ENCODE measurements at places on chromosomes 16 and 17. TPM values are rescaled to one million over a fixed set of nuclear protein-coding genes. Genes with fewer than 3 reads are reported as not detected.

MT1E gene
- total RNA-seq: 60.6 TPM

TBC1D3G gene
- not detected for total RNA-seq

SHISA6 gene
- total RNA-seq: 2.1 TPM

LGALS9 gene
- 214 TPM for total RNA-seq

OTOP2 gene
- total RNA-seq: 11.9 TPM

ABCA8 gene
- 28.4 TPM for total RNA-seq

MYH1 gene
- not detected for total RNA-seq

ZNF205 gene
- total RNA-seq: 14.5 TPM

SPAG7 gene
- 63.4 TPM for total RNA-seq

MYO15A gene
- total RNA-seq: 5.0 TPM

RAMP2 gene
- total RNA-seq: 2.3 TPM

DNA sequence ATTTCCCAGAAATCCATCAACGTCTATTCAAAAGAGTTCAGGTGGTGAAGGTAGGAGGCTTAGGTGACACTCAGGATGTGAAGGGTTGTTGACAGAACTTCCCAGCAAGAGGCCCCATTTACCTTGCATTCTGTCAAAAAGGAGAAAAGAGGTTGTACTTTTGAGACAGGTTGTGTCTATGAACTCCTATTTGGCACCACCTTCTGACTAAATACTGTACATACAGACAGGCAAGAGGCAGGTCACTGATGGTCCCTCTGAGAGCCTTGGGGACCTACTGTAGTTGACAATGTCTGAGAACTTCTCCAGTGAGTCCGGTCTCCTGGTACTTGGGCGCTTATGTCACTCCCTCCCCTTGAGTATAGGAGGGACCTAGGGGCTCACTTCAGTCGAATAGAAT is 479.3 kb upstream of the ZFHX3 start:
- no peaks in the 10 kb centered on the region for H3K4me1 ChIP-seq
- H3K27ac ChIP-seq: no peak overlapping the region
- no peak for DNase-seq
- no peaks in the 10 kb centered on the region for H3K36me3 ChIP-seq

- peak; percentile 71 for DNase-seq
- H3K4me1 ChIP-seq: no peaks in the 10 kb centered on the region
- H3K4me3 ChIP-seq: no peak overlapping the region
- no peak overlapping the region for H3K27ac ChIP-seq
Observed at GRCh38 chr16:66483689-66484452, 56.8 kb downstream of the BEAN1 start.

DNA sequence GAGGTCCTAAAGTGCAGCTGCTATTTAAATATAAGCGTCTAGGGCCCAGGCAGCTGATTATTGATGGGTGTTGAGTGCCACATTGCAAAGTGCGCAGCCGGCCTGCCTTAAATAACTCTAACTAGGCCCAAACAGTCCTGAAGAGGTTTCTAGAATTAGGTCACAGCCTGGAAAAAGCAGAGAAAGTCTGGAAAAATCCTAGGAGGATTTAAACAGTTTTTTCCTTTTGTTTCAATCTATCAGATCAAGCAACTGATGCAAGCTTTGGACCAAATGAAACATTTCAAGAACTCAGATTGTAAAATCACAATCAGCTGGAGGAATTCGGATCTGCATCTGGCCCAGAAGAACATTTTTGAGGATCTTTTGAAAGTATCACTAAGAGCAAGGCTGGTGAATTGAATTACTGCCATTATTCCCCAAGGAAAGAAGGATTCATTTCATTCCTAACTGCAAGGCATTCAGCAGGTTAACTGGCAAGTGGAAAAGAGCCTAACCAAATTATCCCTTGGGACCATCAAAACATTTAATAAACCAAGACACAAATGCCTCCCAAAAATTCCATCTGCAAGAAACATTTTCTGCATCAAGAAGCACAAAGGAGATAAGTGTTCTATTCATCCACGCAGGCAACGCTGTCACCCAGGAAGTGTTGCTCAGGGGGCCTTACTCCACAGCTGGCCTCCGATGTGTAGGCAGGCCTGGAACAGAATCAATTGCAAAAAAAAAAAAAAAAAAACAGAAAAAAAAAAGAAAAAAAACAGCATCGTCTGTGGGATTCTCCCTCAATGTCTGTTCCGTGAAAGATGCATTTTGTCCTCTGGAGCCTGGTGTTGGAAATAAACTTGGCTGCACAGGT is 46.1 kb downstream of the IRX3 start:
- no peaks in the 10 kb centered on the region for H3K4me1 ChIP-seq
- no peaks in the 10 kb centered on the region for H3K36me3 ChIP-seq
- H3K4me3 ChIP-seq: no peak overlapping the region
- no peak overlapping the region for H3K27ac ChIP-seq
- DNase-seq: peak; percentile 27
- no peaks in the 10 kb centered on the region for H3K27me3 ChIP-seq

DNA sequence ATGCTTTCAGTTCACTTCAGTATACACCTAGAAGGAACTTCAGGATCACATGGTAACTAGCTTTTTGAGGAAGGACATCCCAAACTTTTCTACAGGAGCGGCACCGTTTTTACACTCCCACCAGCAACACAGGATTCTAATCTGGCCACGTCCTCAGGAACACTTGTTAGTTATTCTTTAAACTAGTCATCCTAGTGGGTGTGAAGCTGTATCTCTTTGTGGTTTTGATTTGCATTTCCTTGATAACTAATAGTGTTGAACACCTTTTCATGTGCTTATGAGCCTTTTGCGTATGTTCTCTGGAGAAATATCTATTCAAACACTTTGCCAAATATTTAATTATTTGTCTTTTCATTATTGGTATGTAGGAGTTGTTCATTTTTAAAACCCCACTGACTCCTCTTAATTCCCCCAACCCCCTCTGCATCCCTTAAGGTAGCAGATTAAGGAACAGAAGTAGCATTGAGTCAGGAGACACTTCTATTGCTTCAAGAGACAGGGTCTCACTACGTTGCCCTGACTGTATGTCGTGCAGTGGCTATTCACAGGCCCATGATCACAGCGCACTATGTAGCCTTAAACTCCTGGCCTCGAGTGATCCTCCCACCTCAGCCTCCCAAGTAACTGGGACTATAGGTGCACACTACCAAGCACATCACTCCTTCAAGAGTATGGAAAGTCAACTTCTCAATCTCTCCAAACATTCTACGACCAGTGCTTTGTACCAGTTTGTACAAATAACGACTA is 25.4 kb downstream of the YWHAE start:
- peaks cover 76% of the 10 kb centered on the region for H3K4me1 ChIP-seq
- no peak overlapping the region for H3K4me3 ChIP-seq
- no peak for DNase-seq
- H3K36me3 ChIP-seq: peaks cover 6% of the 10 kb centered on the region

DNA sequence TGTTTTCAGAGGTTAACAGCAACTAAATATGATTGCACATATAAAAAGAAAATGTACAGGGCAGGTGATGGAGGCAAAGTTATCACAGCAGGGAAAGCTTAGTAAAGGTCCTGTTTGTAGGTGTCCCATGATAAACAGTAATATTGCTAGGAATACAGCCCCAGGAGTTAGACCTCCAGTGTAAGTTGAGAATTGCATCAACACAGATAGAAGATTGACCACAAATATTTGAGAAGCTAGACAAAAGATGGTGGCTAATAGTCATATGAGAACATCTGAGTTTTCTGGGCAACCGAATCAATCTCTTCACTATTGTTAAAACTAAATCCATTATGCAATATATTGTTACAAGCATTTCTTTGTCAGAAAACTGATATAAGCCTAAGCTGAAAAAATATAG is 152.6 kb downstream of the CDH11 start:
- no peak overlapping the region for H3K4me3 ChIP-seq
- H3K27me3 ChIP-seq: no peaks in the 10 kb centered on the region
- H3K36me3 ChIP-seq: no peaks in the 10 kb centered on the region
- H3K27ac ChIP-seq: no peak overlapping the region
- no peak for DNase-seq

DNA sequence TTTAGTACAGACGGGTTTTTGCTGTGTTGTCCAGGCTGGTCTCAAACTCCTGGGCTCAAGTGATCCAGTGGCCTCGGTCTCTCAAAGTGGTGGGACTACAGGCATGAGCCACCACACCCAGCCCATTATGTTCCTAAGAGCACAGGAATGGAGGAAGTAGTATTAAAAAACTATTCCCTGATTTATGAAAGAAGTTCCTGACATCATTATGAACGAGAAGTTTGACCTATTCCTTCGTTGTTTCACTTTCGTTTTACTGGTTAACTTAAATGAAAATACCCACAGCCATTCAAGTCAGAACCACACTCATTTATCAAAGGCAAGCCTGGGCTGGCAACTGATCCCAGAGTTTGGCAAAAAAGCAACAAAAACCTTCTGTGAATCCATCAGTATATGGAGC is 13.5 kb upstream of the CBX4 start:
- H3K27ac ChIP-seq: no peak overlapping the region
- peak; percentile 49 for DNase-seq
- no peaks in the 10 kb centered on the region for H3K4me1 ChIP-seq
- H3K36me3 ChIP-seq: no peaks in the 10 kb centered on the region

GRCh38 chr17:78360371-78361224 is 721 bp upstream of the SOCS3 start:
- peak overlapping the region; percentile 94 for H3K27ac ChIP-seq
- H3K4me3 ChIP-seq: peak overlapping the region; percentile 79
- peaks cover 16% of the 10 kb centered on the region for H3K4me1 ChIP-seq
- peak; percentile 97 for DNase-seq
- H3K27me3 ChIP-seq: no peaks in the 10 kb centered on the region

DNA sequence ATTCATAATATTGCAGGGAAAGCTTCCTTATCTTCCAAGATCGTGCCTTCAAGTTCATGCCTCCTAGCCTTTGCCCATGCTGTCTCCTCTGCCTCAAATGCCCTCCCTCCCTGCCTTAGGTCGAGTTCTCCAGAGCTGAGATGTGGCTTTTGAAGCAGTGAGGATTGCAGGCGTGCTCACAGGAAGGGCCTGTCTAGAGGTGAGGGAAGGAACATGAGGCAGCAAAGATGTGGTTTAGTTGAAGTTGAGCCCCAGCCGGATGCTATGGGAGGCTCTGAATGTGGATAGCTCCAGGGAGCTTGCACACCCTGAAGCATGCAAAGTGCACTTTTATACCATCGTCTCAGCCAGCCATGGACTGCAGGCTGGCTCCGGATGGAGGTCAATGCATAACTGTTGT is 754.6 kb upstream of the EEF2KMT start:
- H3K27ac ChIP-seq: no peak overlapping the region
- no peak overlapping the region for H3K4me3 ChIP-seq
- no peaks in the 10 kb centered on the region for H3K36me3 ChIP-seq
- H3K4me1 ChIP-seq: no peaks in the 10 kb centered on the region
- H3K27me3 ChIP-seq: no peaks in the 10 kb centered on the region

DNA sequence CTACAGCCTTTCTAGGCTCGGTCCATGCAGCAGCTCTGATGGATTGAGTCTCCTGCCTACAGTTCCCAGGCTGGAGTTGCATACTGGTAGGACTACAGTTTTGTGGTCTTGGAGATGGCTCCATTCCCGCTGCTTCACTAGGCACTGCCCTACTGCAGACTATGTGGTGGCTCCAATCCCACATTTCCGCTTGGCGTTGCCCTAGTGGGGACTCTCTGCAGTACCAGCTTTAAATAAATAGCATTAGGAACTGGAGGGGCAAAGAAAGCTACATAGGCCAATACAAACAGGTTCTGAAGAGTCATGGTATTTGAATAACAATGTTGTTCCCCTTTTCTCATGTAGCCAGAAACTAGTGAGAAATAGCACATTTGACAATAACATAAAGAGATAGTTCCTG is 5.4 kb upstream of the GOSR2 start:
- H3K27ac ChIP-seq: no peak overlapping the region
- no peak for DNase-seq
- no peaks in the 10 kb centered on the region for H3K4me1 ChIP-seq

GRCh38 chr17:56009795-56010651 is 143.3 kb upstream of the ANKFN1 start:
- DNase-seq: no peak
- no peaks in the 10 kb centered on the region for H3K4me1 ChIP-seq
- no peaks in the 10 kb centered on the region for H3K36me3 ChIP-seq

GRCh38 chr16:68510775-68511174 is 28.3 kb upstream of the ZFP90 start:
- DNase-seq: no peak
- no peaks in the 10 kb centered on the region for H3K4me1 ChIP-seq
- no peaks in the 10 kb centered on the region for H3K27me3 ChIP-seq
- H3K4me3 ChIP-seq: no peak overlapping the region

DNA sequence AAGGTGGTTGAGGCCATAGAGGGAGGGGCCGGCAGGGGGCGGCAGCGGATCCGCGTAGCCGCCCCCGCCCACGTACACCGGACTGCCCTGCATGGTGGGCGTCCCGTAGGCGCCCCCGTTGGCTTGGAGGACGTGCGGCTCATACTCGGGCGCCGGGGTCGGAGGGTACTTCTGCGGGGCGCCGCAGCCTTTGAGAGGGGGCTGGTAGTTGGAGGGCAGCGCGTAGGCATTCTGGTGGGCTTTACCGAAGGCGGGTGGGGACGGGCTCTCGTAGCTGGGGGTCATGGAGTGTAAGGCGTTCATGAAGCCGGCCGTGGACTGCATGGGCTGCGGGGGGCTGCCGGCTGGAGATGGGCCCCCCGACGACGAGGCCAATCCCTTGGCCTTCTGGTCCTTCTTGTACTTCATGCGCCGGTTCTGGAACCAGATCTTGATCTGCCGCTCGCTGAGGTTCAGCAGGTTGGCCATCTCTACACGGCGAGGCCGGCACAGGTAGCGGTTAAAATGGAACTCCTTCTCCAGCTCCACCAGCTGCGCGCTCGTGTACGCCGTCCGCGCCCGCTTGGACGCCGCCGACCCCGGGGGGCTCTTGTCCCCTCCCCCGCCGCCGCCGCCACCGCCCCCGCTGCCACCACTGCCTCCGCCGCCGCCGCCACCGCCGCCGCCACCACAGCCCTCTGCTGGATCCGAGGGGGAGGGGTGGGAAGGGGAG is 5.7 kb upstream of the HOXB2 start:
- H3K27ac ChIP-seq: peak overlapping the region; percentile 42
- DNase-seq: no peak
